Ammon's horn (tissue), 1 donor: ENCODE measurements at places on chromosomes 3 and 15.

- no peak for DNase-seq
Observed at GRCh38 chr15:75866916-75867315, 23.7 kb downstream of the UBE2Q2 start.

DNA sequence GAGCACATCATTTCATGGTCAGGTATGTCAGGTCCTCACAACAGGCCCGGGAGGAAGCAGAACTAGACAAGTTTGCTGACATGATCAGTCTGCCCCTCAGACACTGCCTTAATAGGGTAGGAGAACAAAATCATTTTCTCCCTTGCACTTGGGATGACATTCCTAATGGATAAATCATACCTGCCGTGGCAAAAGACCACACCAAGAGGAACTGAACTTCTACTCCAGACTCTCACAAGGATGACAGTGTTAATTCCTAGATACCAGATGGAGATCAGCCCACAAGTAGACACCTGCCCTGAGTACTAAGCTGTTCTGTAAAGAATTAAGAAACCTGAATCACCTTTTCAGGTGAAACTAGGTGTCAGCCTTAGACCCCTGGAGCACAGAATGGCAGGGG lies 19.5 kb downstream of the SIAH2 start:
- DNase-seq, result no peak

DNA sequence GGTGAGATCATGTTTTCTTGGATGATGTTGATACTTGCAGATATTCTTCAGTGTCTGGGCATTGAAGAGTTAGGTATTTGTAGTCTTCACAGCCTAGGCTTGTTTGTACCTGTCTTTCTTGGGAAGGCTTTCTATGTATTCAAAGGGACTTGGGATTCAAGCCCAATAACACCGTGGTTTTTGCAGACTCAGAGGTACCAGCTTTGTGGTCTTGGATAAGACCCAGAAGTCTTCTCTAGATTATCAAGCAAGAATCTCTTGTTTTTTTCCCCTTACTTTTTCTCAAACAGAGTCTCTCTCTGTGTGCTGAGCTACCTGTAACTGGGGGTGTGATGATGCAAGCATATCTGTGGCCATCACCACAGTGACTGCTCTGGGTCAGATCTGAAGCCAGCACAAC lies 42.7 kb upstream of the CCK start:
- DNase-seq, result no peak

DNA sequence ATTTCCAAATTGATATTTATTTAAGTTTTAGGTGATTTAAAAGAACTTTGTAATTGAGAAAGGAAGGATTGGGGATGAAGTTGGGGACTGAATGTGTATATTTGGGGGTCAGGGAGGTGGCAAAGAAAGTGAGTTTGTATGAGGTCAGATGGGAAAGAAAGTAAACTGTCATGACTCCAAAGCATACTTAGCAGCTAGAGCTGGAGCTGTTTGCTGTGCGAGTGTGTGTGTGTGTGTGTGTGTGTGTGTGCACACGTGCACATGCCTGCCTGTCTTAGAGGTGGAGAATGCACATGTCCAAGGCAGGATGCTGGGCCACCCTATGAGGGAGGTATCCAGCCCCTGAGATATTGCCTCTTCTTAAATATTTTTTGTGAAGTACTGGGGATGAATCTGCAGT lies 21.0 kb downstream of the BOC start:
- no peak for DNase-seq

DNA sequence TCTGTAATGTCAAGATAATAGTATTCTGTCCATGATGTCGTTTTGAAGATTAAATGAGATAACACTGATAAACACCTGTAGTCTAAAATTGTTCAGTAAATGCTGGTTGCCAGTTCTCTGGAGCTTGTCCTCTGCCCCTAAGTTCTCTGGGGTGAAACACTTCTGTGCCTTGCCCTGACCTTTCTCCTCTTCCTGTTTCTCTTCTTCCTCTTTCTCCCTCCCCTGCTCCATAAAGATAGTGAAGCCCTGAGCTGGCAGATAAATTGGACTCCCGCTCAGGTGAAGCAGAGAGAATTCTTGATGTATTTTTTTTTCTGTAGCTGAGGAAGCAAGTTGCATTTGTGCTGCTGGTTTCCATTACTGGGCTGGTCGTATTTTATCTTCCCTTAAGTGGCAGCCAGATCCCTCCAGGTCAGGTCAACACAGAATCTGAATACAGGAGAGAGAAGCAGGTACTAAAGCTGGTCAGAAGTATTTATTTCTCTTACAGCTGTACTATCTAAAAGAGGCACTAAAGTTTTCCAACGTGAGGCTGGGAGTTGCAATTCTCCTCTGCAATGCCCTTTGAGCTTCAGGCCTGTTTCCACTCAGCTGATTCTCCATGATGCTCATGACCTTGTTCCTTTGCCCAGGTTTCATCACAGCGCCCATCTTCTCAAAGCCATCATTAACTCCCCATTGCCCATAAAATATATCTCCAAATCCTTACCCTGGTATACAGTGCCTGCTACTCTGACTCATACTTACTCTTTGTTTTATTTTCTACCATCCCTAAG lies 319.3 kb upstream of the CFAP20DC start:
- no peak for DNase-seq

DNA sequence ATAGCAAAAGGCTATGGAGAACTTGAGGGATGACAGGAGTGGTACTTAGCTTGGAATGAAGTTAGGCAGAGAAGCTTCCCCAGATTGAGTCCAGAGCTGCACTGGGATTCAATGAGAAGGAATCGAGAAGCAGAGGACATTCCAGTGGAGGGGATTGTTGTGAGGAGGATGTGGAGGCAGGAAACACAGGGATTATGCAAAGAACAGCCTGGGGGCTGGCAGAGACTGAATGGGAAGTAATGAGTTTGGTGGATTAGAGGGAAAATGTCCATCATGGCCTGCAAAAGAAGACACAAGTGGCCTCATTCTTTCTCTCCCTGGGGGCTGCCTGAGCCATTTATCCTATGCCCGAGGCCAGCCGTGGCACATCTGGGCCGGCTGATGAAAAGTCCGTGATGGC lies 20.5 kb upstream of the SCN10A start:
- no peak for DNase-seq

DNA sequence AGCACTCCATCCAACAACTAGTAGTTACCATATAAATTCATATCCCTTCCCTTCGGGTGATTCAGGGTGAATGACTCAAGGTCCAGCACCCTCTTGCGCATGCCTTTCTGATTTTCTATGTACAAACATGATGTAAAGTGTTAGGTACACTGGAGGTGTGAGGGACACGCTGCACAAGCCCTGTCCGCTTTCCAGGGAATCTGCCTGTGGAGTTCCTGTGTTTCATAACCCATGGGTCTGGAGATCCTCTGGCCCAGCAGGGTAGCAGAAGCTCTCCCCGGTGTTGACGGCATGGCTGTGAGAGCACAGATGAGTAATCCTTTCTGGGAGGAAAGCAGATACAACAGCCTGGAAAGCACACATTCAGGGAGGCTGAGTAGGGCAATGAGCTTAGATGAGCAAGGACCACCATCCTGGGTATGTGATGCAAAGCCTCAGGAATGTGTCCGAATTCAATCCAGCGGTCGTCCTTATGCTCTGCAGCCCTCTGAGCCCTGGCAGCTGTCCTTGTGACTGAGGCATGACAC lies 142.9 kb upstream of the TP63 start:
- no peak for DNase-seq

- DNase-seq, result no peak
Observed at GRCh38 chr15:79054350-79054749, 36.2 kb downstream of the RASGRF1 start.

DNA sequence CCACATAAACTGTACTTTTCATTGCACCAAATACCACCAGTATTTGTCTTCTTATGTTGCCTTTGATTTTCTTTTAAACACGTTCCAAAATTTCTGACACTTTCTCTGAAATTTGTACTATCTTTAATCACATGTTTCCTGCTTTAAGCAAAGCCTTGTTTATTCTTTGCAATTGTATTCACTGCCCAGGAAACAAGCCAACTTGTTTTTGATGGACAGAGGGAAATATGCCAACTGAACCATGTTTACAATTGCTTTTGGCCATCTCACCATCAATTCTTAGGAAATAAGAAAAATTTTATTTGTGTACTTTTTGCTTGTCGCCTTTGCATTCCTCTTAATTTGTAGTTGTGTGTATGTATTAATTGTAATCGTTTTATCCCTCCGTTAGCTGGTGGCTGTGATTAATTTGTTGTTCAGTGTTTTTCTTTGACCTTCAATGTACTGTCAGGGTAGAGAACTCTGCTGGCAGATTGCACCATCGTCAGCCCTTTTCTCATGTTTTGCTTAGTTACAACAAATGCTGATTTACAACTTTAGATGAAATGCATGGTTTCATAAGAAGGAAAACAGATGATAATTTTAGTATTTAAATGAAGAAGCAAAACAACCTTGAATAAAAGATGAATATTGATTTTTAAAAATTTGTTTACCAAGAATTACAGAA lies 19.4 kb upstream of the FEZF2 start:
- no peak for DNase-seq

DNA sequence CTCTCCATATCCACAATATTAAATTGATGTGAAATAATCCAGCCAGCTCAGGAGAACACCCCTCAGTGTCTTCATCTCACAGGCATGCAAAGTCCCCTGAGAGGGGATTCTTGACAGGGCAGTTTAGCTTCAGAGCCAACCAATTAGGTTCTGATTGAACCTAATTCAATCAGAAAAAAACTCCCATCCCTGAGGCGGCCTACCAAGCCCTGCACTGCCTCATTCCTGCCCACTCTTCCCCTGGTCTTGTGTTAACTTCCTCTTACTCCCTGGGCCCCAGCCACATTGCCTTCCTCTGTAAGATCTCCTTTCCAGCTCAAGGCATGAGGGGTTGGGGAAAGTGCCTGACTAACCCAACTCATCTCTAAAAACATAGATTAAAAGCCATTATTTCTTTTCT lies 46.1 kb downstream of the FRMD4B start:
- peak; percentile 69 for DNase-seq
